ENCODE measurements at places on chromosomes 2 and 18. TPM values are rescaled to one million over a fixed set of nuclear protein-coding genes. Genes with fewer than 3 reads are reported as not detected.

The SPATA3 gene
- not detected for total RNA-seq

The NT5DC4 gene
- not detected for total RNA-seq

The FEV gene
- total RNA-seq, result not detected

The MDH1B gene
- 1.3 TPM for total RNA-seq

- no peak for DNase-seq
- H3K36me3 ChIP-seq, result no peaks in the 10 kb centered on the region
- no peak overlapping the region for H3K4me3 ChIP-seq
- no peaks in the 10 kb centered on the region for H3K27me3 ChIP-seq
- H3K27ac ChIP-seq, result no peak overlapping the region
Observed at GRCh38 chr2:172863341-172863740, 127.7 kb downstream of the RAPGEF4 start.

The KANSL1L gene
- 8.2 TPM for total RNA-seq

- peaks cover 28% of the 10 kb centered on the region for H3K27me3 ChIP-seq
- no peaks in the 10 kb centered on the region for H3K36me3 ChIP-seq
- peak; percentile 46 for DNase-seq
- peak overlapping the region; percentile 96 for H3K4me3 ChIP-seq
Observed at GRCh38 chr2:152099367-152100050, 665 bp upstream of the CACNB4 start.

- no peaks in the 10 kb centered on the region for H3K36me3 ChIP-seq
- no peak overlapping the region for H3K27ac ChIP-seq
- no peak for DNase-seq
- H3K4me1 ChIP-seq, result no peaks in the 10 kb centered on the region
Observed at GRCh38 chr2:33215299-33215698, 261.1 kb upstream of the RASGRP3 start.

DNA sequence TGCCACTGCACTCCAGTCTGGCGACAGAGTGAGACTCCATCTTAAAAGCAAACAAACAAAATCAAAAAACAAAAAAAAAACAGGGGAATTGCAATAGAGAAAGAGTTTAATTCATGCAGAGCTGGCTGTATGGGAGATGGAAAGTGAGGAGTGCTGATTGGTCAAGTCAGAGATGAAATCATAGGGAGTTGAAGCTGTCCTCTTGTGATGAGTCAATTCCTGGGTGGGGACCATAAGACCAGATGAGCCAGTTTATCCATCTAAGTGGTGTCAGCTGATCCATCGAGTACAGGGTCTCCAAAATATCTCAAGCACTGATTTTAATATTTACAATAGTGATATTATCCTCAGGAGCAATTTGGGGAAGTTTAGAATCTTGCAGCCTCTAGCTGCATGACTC lies 45.3 kb downstream of the FRZB start:
- H3K27ac ChIP-seq, result no peak overlapping the region
- no peak overlapping the region for H3K4me3 ChIP-seq
- no peak for DNase-seq
- no peaks in the 10 kb centered on the region for H3K27me3 ChIP-seq
- H3K4me1 ChIP-seq, result peaks cover 8% of the 10 kb centered on the region
- no peaks in the 10 kb centered on the region for H3K36me3 ChIP-seq

DNA sequence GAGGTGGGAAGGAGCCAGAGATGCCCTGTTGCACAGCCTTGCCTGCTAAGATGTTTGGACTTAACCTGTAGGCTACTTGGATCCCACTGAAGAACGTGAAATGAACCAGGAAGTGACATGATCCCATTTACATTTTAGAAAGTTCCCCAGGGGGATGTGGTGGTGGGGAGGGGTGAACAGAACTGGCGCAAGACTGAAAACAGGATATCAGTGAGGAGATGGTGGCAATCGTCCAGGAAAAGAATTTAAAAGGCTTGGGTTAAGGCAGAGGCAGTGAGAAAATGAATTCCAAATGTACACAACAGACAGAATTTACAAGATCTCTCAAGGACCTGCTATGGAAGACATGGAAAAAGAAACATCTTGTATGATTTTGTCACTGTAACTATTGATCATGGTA lies 42.3 kb downstream of the SULT1C2 start:
- H3K4me1 ChIP-seq, result no peaks in the 10 kb centered on the region
- DNase-seq, result no peak
- H3K4me3 ChIP-seq, result no peak overlapping the region
- no peaks in the 10 kb centered on the region for H3K27me3 ChIP-seq
- H3K36me3 ChIP-seq, result no peaks in the 10 kb centered on the region

The CYP1B1 gene
- total RNA-seq, result 2.7 TPM

The CYBRD1 gene
- total RNA-seq, result 5.4 TPM
